MCF 10A (cell line): ENCODE measurements at places on chromosomes 4 and X.
A peak's percentile ranks its signal among the peaks of the same experiment; 100 is the strongest.

DNA sequence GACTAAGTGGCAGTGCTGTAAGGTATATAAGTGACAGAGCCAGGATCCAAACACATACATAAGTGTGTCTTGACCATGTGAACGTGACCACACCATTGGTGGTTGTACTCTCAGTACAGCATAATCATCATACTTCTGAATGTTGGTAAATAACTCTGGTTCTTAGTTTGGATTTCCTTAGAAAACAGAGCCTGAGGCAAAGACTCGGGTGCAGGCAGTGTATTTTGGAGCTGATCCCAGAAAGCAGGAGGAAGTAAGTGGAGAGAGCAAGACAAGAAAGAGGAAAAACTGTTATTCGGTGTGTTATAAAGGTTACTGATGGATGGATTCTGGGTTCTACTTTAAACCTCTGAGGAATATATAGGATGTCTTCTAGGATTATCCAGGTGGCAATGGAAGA lies 127.9 kb downstream of the SLC39A8 start:
- peaks cover 6% of the 10 kb centered on the region for H3K4me1 ChIP-seq
- H3K36me3 ChIP-seq = no peaks in the 10 kb centered on the region
- H3K27me3 ChIP-seq = no peaks in the 10 kb centered on the region
- H3K4me3 ChIP-seq = no peak overlapping the region
- DNase-seq = peak; percentile 71

DNA sequence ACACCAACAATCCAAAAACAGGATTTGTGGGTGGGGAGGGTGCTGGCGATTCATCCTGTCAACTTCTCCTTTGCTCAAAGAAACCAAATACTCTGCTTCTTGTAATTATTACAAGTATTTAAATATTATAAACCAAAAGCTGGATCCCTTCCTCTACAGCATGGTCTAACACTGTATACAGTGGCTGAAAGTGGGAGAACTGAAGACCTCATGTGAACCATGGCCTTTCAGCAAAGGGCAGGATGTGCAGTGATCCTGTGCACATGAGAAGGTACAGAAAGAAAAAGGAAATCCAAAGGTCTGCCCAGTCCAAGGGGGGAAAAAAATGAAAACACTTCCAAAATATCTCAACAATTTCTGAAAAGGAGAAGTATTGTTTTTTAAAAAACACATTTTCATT lies 5.3 kb upstream of the CXorf38 start:
- no peak for DNase-seq
- H3K27ac ChIP-seq = no peak overlapping the region
- peaks cover 20% of the 10 kb centered on the region for H3K36me3 ChIP-seq
- no peak overlapping the region for H3K4me3 ChIP-seq

DNA sequence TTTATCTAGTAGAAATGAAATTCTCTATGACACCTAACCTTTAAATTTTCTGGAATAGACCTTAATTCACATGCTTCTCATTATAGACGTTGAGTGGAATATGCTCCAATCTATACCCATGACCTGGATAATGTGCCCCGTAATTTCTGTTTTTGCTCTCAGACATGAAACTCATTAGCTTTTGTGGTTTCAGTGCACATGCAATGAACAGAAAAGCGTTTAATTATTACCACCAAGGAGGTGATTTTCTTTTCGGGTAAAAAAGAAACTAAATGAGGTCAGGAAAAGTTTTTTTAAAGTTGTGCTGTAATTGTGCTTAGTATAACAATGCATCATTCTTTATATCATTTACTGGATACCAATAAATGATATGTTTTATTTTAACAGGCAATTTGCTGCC lies 1703.9 kb upstream of the TENM3 start:
- no peak for DNase-seq
- H3K27ac ChIP-seq = no peak overlapping the region

GRCh38 chr4:38734446-38734845 lies 48.3 kb downstream of the TLR10 start:
- H3K27ac ChIP-seq = no peak overlapping the region
- no peaks in the 10 kb centered on the region for H3K27me3 ChIP-seq
- peaks cover 5% of the 10 kb centered on the region for H3K4me1 ChIP-seq
- no peak for DNase-seq
- no peaks in the 10 kb centered on the region for H3K36me3 ChIP-seq

- H3K4me3 ChIP-seq = no peak overlapping the region
- no peak overlapping the region for H3K27ac ChIP-seq
- peaks cover 9% of the 10 kb centered on the region for H3K4me1 ChIP-seq
- no peaks in the 10 kb centered on the region for H3K36me3 ChIP-seq
- H3K27me3 ChIP-seq = no peaks in the 10 kb centered on the region
These were observed 175.8 kb upstream of the TECRL start for GRCh38 chr4:64584981-64585557.

GRCh38 chr4:30601070-30601865 lies 118.9 kb upstream of the PCDH7 start:
- no peaks in the 10 kb centered on the region for H3K27me3 ChIP-seq
- no peak overlapping the region for H3K4me3 ChIP-seq
- no peak for DNase-seq
- H3K4me1 ChIP-seq = no peaks in the 10 kb centered on the region

DNA sequence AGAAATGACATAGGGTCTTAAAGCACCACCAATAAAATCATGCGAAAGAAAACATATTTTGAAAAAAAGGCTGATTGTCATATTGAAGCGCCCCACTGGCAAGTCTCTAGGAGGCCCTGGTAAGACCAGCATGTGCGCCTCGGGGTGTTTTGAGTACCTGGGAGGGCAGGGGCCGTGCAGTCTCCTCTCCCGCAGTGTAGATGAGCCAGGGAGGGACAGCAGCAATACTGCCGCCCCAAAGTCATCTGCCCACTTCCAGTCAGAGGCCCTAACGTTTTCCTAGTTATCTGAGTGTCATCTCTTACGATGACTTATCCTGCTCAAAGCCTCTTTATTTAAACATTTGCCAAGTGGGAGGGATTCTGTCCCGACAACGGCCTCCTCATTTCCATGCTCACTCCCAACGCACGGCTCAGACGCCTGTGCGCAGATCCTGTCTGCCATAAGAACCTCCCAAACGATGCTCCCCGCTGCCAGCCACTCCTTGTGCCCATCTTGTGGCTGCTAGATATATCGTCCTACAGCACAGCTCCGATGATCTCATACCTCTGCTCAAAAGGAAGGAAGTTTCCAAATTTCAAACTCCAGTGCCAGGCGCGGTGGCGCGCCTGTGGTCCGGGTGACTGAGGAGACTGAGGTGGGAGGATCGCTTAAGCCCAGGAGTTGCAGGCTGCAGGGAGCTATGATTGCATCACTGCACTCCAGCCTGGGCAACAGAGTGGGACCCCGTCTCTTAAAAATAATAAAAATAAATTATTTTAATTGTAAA lies 17.2 kb upstream of the SCRG1 start:
- peaks cover 52% of the 10 kb centered on the region for H3K4me1 ChIP-seq
- peak; percentile 96 for DNase-seq
- H3K27ac ChIP-seq = peak overlapping the region; percentile 37
- H3K27me3 ChIP-seq = no peaks in the 10 kb centered on the region
- peak overlapping the region; percentile 63 for H3K4me3 ChIP-seq

GRCh38 chr4:75781305-75781704 lies 56.9 kb downstream of the USO1 start:
- H3K4me1 ChIP-seq = peaks cover 5% of the 10 kb centered on the region
- H3K36me3 ChIP-seq = peaks cover 73% of the 10 kb centered on the region
- H3K27ac ChIP-seq = no peak overlapping the region
- DNase-seq = no peak
- no peaks in the 10 kb centered on the region for H3K27me3 ChIP-seq

DNA sequence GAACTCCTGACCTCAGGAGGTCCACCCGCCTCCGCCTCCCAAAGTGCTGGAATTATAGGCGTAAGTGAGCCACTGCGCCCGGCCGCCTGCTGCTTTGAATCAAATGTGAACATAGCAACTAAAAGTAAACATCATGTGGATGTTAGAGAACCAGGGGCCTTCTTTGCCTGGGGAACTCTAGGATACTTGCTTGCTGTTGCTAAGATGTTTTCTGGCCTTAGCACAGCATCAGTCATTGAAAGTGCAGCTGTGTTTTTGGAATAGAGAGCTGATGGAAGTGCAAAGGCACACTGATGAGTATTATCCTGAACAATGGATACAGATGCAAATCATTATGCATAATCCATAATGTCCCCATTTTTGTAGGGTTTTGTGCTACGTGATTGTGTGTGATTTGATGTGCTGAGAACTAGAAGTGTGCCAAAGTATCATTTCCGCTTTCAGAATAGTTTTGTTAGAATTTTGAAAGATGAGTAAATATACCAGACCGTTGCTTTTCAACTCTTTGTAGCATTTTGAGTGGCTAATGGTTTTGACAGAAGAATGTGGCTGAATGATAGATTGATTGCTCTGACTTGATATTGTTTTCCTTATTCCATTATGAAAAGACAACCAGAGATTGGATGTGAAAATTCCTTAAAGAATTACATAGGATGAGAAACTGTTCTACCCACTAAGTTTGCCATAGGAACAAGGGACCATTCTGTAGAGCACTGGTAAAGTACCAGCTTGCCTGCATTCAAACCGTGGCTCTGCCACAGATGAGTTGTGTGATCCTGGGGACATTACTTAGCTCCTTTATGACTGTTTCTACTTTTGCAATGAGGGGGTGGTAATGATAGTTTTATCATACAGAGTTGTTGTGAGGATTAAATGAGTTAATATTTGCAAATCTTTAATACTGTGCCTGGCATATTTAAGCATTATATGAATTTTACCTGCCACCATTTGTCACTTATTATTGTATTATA lies 74.7 kb downstream of the REPS2 start:
- DNase-seq = no peak
- peaks cover 52% of the 10 kb centered on the region for H3K27me3 ChIP-seq

DNA sequence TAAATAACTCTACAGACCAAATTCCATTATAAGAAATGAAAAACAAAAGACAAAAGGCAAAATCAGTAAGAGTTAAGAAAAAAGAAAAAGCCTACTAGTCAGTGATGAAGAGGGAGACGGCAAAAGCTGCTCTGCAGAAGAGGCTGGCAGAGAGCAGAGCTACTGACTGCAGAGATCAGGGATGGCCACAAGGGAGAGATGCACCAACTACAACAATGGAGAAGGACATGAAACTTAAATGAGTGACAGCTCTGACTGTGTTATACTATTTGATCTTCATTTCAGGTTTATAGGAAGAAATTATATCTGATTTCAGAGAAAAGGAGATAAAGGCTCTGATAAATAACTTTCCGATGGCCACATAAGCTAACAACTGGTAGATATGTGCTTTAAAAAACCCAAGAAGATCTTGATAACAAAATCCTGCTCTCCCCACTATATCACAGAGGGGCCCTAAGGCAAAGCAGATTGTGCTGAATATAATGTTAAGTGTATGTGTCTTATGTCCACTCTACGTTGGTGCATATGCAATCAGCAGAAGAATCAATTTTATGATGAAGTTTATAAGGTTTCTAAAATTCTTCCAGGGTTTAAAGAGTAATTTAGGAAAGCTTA lies 58.4 kb upstream of the COX18 start:
- H3K27me3 ChIP-seq = no peaks in the 10 kb centered on the region
- peaks cover 83% of the 10 kb centered on the region for H3K36me3 ChIP-seq
- no peak overlapping the region for H3K4me3 ChIP-seq
- no peaks in the 10 kb centered on the region for H3K4me1 ChIP-seq
- H3K27ac ChIP-seq = no peak overlapping the region
- peak; percentile 22 for DNase-seq

- no peak overlapping the region for H3K27ac ChIP-seq
- peak; percentile 69 for DNase-seq
- no peaks in the 10 kb centered on the region for H3K36me3 ChIP-seq
- no peak overlapping the region for H3K4me3 ChIP-seq
These were observed 48.0 kb downstream of the SLC25A5 start for GRCh38 chrX:119516157-119516702.

DNA sequence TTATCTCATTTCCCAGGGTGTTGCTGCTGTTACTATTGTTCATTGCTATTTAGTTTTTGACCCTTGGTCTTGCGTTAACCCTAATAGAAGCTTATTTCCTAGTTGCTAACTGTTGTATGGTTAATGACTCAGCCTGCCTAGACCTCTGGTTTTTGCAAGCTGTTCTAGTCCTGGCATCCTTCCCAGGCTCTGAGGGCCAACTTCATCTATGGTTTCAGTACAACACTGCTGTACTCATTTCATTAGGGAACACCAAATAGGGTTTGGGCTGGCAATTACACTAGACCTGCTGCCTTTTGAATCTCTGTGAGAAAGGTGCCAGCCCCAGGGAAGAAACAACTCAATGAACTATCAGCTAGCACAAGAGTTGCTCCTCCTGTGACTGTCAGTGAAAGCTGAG lies 59.6 kb downstream of the DCX start:
- peak; percentile 87 for DNase-seq
- no peak overlapping the region for H3K27ac ChIP-seq
- H3K4me3 ChIP-seq = no peak overlapping the region
- H3K4me1 ChIP-seq = peaks cover 9% of the 10 kb centered on the region
